ENCODE measurements at places on chromosomes 1 and 21. TPM values are rescaled to one million over a fixed set of nuclear protein-coding genes. Genes with fewer than 3 reads are reported as not detected.

GBP6 gene
- polyA plus RNA-seq: 0.46 TPM

RPTN gene
- not detected for polyA plus RNA-seq

DEPDC1 gene
- 1.5 TPM for polyA plus RNA-seq

SLC30A10 gene
- polyA plus RNA-seq: not detected

EXOC8 gene
- 2.4 TPM for polyA plus RNA-seq

CCDC30 gene
- polyA plus RNA-seq: 0.70 TPM

LYPD8 gene
- polyA plus RNA-seq: 1.1 TPM

TRIM62 gene
- polyA plus RNA-seq: 3.1 TPM

LRRC38 gene
- polyA plus RNA-seq: 0.30 TPM

ASAP3 gene
- 27.7 TPM for polyA plus RNA-seq

RGS18 gene
- 3.8 TPM for polyA plus RNA-seq

Measured in stomach (tissue), 19 donors.